ENCODE measurements at places on chromosomes 5 and 9.

DNA sequence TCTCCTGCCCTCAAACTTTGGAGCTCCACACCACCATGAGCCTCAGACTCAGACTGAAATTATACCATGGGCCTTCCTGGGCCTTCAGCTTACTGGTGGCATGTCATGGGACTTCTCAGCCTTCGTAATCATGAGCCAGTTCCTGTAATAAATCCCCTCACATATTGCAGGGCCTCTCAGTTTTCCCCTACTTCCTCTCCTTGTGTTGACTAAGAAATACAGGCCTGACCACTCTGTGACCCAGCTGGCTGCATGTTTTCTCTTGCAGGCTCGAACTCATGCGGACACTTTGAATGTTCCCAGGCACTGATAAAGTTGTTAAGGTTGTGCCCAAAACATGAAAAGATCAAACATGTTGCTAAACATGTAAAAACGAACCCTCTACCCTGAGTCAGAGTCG, 26.2 kb upstream of the SHC3 start:
- ATAC-seq, result no peak

DNA sequence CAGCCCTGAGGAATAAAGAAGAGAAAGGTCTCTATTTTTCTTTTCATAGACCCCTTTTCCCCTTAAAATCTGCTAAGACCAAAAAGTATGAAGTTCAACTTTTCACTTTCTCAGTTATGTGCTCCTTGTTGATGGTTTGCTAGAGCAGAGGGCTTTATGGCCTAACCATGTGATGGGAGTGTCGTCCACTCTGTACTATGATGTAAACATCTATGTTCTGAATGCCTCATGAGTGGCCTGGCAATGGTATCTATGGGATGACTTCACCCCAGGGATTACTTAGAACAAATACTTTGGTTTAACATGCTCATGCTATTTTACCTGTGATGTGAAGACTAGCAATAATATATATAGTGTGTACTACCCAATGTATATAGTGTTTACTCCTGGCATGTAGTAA, 43.7 kb upstream of the MIER3 start:
- ATAC-seq, result no peak

DNA sequence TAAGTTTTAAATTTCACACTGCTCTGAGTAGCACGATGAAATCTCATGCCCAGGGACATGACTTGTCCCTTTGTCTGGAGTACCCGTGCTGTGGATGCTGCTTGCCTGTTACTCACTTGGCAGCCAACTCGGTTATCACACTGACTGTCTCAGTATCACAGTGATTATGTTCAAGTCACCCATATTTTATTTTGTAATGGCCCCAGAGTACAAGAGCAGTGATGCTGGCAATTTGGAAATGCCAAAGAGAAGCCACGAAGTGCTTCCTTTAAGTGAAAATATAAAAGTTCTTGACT, 22.8 kb upstream of the SCGB3A2 start:
- no peak for ATAC-seq

DNA sequence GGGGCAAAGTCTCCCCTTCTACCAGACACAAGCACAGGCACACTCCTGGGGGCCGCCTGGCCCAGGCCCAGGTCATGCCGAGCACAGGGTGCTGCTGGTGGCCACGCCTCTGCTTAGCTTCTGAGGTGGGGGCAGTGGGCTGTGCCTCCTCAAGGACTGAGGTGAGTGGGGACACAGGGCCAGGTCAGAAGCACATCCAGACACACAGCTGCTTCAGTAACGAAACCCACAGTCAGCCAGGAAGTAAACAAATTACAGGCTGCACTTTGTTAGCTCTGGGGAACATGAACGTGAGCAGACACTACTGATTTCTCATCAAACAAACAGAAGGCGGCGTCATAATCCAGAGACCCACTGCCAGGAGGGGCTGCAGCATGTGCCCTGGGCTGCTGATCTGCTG, 192.4 kb downstream of the HSPA4 start:
- ATAC-seq, result no peak

DNA sequence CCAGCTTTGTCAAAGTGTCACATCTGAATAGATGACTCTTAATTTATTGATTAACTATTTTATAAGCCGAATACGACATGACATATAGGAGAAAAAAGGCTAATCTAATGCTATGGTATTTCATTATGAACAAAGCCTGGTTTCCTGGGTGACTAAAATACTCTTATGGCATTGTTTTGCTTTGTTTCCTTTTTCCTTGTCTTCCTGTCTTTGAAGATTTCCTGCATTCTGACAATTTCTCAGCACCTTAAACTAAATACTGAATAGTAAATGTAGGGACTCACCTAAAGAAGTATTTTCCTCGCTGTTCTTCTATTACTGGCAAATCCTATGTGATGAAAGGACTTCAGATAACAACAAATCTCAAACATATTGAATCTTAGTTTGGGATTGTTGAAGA, 1284.5 kb downstream of the EFNA5 start:
- no peak for ATAC-seq

DNA sequence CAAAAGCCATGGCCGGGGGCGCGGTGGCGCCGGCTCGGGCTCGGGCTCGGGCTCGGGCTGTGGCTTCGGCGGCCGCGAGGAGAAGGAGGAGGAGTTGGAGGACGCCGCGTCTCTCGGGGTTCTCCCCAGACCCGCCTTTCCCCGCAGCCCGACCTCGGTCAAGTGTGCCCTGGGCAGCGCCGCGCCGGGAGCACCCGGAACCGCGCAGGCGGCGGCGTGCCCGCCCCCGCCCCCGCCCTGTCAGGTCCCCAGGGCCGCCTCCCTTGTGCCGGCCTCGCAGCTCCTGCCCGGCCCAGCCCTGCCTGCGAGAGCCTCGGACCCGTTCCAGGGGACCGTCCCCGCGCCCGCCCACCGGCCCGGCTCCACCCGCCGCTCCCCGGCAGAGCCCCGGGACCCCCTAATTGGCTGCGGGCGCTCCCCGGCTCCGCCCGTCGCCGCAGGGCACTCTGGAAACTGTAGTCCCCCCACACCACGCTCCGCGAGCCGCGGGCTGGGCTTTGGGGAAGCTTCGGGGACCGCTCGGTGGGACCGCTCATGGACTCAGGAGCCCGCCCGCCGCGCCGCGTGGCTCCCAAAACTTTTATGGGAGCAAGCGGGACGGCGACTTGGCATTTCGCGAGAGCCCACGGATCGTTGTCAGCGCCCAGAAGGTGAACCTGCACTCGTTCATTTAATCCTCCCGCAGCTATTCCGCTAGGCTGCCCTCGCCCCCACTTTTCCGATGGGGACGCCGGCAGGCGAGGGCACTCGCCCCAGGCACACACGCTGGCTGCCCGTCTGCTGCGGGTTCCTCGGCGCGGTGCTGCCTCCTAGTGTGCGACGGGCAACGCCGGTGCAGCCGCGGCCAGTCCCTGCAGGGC, at the start of gene STK10:
STK10 (minus strand) TSS at position 192 of the 860 bp plus-strand sequence; CDS start at position 10, 182 bp downstream.
- peak; percentile 95 for ATAC-seq

DNA sequence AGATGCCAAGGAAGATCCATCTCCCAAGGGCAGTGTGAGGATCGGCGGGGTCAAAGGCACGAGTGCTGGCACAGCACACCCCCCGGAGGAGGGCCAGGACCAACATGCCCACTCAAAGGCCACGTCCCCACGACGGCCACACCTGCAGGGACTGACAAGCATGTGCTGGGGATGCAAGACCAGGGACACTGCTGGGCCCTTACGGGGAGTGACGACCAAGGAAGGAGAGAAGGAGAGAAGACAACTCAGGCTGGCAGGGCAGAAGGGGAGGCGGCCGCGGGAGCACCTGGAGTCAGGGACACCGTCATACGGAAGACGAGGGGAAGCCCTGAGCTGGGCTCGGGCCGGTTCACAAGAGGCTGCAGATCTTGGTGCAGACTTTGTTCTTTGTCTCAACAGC, 10.4 kb downstream of the QSOX2 start:
- no peak for ATAC-seq

DNA sequence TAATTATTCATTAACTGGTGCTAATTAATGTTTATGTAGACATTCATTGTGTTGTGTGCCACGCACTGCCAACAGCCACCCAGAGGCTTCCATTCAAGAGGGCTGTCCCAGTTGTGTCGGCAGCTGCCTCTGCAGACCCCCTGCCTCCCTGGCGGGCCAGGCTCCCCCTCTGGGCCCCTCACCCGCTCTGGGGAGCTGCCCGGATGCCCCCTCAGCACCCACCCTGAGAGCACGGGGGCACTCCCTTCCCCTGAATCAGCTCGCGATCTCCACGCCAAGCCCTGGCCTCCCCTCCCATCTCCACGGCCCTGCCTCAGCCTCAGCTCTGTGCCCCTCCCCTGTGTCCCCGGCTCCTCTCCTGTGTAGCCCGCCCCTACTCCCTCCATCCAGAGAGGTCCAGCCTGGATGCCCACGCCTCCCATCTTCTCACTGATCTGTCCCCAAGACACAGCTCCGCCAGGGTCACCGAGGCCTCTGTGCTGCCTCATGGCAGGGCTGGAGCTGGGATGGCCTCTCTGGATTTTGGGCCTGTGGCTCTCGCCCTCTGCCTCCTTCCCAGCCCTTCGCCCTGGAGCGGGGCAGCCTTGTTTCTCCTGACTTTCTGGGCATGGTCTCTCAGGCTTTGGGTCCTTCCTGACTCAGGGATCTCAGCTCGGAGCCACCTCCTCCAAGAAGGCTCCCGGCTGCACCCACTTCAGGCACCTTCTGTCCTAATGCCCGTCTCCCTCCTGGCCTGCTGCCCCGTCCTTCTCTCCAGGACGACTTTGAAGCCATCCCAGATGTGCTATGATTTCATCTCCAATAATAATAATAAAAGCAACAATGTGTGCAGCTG, 16.0 kb upstream of the SLC9A3 start:
- ATAC-seq, result no peak

DNA sequence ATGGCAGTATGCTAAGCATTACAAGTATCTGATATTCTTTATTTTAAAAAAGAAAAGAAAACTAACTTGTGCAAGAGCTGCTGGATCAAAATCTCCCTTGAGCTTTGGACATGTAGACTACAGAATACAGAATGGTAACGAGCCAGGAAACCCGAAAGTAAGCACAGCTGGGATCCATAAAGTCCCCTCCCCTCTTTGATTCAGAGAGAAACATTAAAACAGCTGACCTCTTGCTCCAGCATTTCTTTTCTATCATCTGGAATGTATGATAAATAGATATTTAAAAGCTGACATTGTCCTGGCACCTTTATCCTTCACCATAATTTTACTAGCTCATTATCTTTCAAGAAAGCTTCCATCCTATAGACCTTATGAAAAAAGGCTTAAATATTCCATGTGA, 28.2 kb upstream of the LPAR1 start:
- no peak for ATAC-seq

DNA sequence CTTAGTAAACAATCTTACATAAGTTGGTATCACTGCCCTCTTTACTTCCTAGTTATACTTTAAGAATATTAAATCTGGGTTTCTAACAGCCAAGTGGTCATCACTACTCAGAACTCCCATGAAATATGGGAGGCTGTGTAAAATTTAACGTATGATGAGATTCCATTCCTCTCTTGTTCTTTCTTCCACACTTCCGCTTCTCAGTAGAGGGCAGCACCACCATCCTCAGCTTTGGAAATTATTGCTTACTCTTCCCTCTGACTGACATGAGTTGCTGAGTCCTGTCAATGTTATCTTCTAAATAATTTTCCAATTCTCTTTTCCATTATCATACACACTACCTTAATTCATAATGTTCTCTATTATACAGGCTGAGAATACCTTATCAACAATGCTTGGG, 194.0 kb downstream of the RFX3 start:
- no peak for ATAC-seq

GRCh38 chr5:119271758-119272730, 83.8 kb upstream of the TNFAIP8 start:
- ATAC-seq, result no peak

DNA sequence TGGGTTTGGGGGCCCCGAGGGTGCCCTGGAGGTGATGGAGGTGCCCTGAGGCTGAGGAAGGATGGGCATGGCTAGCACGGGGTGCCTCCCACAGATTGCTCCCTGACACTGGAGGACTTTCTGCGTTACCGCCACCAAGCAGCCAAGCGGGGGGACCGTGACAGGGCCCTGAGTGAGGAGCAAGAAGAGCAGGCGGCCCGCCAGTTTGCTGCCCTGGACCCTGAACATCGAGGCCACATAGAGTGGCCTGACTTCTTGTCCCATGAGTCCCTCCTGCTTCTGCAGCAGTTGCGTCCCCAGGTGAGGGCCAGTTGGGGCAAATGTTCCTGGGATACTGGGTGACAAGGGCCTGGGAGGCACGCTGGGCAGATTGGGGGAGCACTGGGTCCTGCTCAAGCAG, 13.1 kb upstream of the DNAJB5 start:
- no peak for ATAC-seq

GRCh38 chr5:61277190-61277589, 54.9 kb upstream of the ZSWIM6 start:
- peak; percentile 61 for ATAC-seq

- ATAC-seq, result no peak
These were observed 30.9 kb upstream of the WWC1 start for GRCh38 chr5:168260353-168261226.

All from gastroesophageal sphincter (tissue), 4 donors.